ENCODE measurements at places on chromosomes 12 and 14.
A peak's percentile ranks its signal among the peaks of the same experiment; 100 is the strongest.

DNA sequence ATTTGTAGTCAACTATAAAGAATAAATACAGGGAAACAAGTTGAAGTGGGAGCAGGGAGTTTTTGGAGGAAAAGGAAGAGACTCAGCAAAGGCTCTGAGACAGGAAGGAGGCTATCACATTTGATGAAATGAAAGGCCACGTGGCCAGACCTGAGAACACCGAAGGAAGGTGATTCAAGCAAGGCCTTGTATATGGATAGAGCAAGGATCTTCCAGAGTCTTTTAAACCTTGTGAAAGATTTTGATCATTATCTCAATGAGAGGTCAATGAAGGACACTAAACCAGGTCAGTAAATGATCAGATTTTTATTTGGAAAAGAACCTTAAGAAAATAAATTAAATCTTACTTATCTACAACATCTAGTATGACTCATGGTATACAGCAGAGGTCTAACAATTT is 523.5 kb downstream of the SLC16A7 start:
- DNase-seq = no peak

GRCh38 chr12:57592551-57593165 is 1.7 kb downstream of the PIP4K2C start:
- DNase-seq = no peak

- no peak for DNase-seq
Measured at GRCh38 chr14:76065519-76065918, 80.0 kb downstream of the IFT43 start.

DNA sequence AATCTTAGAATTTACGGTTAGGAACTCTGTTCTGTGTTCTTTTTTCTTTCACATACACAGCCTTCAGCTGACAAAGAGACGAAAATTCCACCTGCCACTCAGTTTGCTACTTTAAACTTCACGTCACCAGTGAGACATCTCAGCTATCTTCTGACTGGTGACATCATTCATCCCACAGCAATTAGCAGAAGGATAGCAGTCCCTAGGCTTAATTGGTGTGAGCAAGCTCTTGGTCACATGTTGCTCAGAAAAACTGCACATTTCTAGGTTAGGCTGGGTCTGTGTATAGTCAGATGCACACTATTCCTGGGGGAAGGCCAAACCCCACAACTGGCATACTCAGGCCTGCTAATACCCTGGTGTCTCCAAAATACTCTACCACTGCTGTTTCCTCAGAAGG is 23.9 kb downstream of the SLC7A7 start:
- no peak for DNase-seq

DNA sequence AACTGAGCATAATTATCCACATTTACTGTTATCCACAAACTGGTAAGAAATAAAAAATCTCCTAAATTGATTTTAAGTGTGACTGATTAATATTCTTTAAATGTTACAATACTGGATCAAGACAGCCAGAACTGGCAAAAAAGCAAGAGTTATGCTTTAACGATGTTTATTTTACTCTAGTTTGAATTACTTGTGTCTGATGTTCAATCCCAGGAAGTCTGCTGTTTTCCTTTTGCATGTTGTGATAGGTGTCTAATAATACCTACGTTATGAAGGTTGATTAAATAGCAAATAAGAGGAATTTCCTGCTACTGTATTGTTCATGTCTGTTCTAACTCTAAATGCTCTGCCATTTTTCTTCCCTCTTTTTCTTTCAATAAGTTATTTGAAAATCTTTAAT is 34.4 kb upstream of the OTOGL start:
- no peak for DNase-seq

DNA sequence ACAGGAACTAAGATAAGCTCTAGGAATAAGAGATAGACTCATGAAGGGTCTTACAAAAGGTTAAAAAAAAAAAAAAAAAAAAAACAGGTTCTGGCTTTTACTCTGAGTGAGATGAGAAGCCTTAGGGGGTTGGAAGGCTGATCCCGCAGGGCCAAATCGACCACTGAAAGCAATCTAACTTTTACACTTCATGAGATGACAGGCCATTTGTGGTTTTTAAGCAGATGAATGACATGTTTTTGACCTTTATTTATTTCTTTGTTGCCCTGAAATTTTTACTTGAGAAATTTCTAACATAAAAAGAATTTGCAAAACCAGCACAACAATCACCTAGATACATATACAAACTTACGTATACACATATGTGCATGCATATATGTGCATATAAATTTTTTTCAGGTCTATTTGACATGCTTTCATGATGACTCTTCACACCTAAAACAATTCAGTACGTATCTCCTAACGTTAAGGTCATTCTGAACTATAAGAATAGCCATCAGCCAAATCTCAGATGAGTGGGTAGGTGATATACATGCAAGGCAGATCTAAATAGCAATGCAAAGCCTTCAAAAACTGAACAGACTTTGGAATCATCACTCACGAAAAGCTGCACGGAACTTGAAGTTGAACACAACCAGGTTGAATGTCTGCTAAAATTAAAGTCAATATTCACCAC is 87.0 kb downstream of the R3HDM2 start:
- DNase-seq = no peak

DNA sequence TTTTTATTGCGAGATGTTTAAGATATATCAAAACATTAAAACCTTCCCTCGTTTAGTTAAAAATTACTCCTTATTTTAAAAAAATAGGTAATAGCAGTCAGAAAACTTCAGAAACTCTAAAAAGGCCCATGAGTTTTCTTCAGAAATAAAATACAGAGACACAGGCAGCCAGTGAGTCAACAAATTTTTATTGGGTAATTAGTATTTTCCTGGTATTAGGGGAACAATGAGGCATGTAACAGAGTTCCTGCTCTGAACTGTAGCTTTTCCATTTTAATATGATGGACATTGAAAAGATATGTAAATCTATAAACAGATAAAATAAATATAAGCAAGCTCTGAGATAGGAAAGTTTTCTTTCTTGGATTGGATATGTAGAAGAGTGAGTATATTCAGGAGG is 399 bp upstream of the ZNF705A start:
- no peak for DNase-seq

GRCh38 chr12:121110211-121110940 is 22.3 kb upstream of the P2RX7 start:
- peak; percentile 62 for DNase-seq

DNA sequence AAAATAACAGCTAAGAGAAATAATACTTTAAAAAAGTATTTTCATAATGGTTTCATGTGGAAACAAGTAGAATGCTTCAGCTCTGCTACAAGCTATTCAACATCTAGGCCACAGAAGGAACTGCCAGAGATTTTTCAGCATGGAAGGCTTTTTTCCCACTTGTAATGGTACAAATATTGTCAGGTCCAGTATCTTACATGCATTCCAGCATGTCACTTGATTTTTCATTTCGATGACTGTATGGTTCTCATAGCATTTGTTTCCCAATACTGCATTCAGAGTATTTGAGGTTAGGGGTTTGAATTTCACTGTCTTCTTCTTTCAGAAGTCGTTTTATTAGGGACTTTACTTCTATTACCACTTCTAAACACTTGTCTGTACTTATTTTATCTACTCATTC is 1701.5 kb upstream of the FLRT2 start:
- DNase-seq = no peak

GRCh38 chr14:65478017-65478416 is 65.5 kb downstream of the FUT8 start:
- DNase-seq = no peak

DNA sequence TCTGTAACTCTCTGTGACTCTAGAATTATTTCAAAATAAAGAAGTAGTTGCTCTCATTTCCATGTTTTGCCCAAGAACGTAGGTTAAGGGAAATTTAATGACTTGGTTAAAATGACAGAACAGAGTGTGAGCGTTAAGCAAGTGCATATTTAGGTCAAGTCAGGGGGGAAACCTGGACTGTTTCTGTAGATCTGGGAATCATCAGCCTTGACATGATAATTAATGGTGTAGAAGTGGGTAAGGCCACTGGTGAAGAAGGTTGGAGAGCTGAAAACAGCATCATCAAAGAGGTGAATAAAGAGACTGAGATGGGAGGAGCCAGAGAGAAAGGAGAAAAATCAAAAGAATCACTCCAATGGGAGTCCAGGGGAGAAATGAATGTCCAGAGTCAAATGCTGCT is 49.4 kb upstream of the STK38L start:
- no peak for DNase-seq

GRCh38 chr14:71355324-71356201 is 448.3 kb downstream of the PCNX1 start:
- DNase-seq = no peak

DNA sequence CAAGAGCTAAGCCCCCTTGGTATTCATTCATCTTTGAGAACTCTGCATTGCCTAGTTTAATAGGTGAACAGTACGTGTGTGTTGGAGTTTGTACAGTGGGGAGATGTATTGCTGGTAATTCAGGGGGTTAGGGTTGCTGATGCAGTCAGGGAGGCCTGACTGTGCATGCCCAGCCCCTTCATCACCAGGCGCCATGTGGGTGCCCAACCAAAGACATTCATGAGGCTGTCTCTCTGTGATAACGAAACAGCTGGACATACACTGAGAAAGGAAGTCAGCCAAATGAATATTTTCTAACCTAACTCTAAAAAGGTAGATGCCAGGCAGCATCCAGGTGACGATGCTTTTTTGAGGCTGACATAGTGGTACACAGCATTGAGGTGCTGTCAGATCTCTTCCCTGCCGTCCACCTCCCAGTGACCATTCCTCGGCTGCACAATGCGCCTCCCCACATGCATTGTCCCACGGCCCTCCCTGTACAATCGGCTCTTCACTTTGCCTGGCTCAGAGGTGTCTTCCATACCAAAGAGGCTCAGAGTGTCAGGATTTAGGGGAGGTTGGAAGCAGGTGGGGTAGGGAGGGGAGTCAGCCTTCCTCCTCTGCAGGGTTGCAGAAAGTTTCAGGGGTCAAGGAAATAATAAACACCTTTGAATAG is 19.0 kb downstream of the EML1 start:
- no peak for DNase-seq

DNA sequence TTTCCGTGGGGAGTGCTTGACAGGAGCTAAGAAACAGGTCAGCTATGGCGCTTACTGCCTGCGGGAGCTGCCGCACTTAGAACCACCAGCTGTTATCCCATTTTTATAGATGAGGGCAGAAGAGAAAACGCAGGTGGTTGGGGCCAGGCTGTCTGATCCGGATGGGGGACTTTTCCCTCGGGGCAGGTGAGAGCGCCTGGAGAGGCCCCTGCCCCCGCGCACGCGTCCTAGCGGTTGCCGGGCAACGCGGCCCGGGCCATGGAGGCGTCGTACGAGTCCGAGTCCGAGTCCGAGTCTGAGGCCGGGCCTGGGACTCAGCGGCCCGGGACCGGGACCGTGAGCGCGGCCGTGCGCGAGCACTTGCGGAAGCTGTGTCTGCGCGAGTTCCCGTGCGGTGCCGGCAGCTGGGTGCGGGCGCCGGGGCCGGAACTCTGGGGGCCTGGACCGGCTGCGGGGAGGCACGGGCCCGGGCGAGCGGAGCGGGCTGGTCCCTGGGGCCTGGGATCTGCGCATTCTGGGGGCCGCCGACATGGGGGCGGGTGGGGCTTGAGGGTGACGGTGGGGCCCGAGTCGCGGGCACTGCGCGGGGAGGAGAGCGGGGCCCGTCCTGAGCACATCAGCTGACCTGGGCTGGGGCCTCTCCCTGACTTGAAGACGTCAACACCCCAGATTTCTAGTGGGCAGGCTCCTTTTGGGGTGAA is at the start of gene LRRC43:
Gene LRRC43, plus strand, starts transcription at position 237 of the 701 bp plus-strand sequence. Its CDS starts 22 bp downstream, at position 259.
- no peak for DNase-seq

- no peak for DNase-seq
Measured at GRCh38 chr14:73426877-73427276, 31.5 kb downstream of the NUMB start.

GRCh38 chr12:46533723-46534122 is 161.2 kb upstream of the SLC38A2 start:
- DNase-seq = no peak

DNA sequence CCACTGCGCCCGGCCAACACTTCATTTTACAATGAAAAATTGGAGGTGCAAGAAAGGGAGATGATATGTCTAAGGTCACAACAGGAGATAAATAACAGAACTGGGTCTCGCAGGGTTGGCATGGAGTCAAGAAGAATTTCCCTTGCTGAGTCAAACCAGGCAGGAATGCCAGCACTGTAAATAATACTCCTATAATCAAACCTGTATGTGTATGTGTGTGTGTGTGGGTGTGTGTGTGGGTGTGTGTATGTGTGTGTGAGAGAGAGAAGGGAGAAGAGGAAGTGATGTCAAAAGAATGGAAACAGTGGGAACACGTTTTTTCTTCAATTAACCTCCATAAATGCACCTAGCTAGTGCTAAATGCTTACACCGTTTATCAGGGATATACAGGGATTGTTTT is 70.4 kb downstream of the TMEM116 start:
- DNase-seq = no peak

GRCh38 chr12:69932676-69933552 is 107.9 kb downstream of the MYRFL start:
- DNase-seq = no peak

DNA sequence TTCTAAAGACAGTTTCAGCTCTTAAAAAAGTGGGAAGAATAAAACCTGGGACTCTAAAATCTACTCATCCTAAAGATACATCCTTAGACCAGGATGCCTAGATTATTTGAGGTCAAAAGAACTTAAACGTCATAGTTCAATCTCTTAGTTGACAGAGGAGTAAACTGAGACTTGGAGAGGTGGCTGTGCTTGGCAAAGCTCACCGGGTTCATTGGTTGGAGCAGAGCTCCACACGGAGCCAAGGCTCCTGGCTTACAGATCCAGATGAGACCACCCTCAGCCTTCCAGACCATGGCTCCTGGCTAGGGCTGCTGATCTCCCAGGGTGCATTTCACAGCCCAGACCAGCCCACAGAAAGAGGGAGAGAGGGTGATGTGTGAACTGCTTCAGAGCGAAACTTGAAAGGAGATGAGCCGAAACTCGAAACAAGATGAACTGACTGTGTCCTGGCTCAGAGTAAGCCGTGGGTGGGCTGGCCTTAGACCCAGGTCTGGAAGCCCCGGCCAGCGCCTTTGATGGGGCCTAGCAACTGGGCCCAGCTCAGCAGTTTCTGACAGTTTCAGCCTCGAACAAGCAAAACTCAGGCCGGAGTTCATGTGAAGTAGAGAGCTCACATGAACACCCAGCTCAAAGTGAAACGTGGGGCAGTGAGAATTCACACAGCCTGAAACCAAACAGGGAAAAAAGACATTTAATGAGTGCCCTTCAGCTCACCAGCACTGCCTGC is 1044.8 kb downstream of the BCL11B start:
- DNase-seq = peak; percentile 26

DNA sequence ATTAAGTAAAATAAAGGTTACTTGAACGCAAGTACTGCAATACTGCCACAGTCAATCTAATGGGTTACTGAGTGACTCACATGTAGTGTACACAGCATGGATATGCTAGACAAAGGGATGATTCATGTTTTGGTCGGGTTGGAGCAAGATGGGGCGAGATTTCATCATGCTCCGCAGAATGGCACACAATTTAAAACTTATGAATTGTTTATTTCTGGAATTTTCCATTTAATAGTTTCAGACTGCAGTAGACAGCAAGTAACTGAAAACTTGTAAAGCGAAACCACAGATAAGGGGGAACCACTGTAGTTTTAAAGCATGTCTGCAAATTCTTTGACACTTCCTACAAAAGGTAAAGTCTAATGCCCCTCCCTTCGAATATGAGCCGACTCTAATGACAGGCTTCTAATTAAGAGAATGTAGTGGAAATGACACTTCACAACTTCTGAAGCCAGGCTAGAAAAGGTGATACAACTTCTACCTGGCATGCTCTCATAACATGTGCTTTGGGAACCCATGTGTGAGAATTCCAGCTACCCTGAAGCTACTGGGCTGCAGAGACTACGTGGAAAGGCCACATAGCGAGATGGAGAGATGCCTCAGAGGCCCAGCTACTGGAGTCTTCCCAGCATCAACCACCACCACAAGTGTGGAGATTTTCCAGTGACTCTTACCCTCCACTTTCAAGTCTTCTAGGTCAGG is 13.9 kb upstream of the TCP11L2 start:
- no peak for DNase-seq
